ENCODE measurements at places on chromosomes 11 and 22.
A peak's percentile ranks its signal among the peaks of the same experiment; 100 is the strongest.

- DNase-seq: no peak
Measured at GRCh38 chr22:20569059-20570058, 61.9 kb downstream of the MED15 start.

DNA sequence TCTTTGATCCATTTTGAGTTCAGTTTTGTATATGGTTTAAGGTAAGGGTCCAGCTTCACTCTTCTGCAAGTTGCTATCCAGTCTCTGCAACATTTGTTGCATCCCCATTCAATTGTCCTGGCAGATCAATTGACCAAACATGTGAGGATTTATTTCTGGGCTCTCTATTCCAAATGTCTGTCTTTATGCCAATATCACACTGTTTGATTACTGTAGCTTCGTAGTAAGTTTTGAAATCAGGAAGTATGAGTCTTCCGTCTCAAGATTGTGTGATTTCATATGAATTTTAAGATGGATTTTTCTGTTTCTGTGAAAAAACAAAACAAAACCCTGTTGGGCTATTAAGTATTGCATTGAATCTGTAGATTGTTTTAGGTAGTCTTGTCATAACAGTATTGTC, 17.0 kb downstream of the APLP2 start:
- DNase-seq: no peak

DNA sequence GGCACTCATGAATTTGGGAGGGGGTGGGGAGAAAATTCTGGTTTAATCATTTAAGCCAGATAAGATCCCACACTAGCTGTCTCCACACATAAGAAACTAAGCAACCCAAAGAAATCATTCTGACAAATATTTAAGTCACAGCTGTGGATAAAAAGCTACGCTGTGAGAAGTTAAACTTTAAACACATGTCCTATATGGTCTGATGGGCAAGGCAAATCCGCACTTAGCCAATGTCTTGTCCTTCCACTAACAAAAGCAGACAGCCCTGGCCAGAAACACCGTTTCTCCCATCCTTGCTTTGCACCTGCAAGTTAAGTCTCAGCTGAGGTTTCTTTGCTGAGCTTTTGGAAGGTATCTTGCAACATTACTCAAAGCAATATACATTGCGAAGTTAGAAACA, 68.0 kb downstream of the ETS1 start:
- no peak for DNase-seq

- DNase-seq: peak; percentile 68
Measured at GRCh38 chr11:47254386-47254785, 3.4 kb upstream of the NR1H3 start.

DNA sequence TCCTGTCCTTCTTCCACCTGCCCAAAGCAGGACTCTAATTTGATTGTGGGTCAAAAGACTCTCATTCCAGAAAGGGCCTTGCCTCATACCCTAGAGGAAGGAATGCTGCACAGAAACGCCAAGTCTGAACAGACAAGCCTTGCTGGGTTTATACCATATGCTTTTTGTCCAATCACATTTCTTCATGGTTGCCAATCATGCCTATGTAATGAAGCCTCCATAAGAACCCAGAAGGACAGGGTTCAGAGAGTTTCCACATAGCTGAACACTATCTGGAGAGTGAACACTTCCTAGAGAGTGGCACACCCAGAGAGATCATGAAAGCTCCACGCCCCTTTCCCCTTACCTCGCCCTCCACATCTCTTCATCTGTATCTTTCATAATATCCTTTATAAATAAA, 4.8 kb upstream of the SAA2 start:
- DNase-seq: no peak

DNA sequence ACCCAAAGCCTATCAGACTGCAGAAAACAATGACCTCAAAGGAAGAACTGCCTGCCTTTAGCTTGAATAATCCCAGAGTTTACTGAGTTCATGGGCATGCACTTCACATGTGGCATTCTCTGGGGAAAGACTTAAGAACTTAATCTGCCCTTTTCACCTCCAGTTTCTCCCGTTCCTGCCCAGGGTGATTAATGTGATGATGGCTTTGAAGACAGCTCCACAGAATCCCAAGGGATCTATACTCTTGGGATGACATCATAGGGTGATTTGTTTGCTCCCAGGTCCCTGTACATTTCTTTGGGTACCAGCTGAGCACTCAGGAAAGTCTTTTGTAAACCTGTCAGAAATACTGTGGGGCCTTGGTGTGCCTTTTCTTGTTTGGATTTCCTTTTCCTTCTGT, 14.0 kb downstream of the FJX1 start:
- no peak for DNase-seq

DNA sequence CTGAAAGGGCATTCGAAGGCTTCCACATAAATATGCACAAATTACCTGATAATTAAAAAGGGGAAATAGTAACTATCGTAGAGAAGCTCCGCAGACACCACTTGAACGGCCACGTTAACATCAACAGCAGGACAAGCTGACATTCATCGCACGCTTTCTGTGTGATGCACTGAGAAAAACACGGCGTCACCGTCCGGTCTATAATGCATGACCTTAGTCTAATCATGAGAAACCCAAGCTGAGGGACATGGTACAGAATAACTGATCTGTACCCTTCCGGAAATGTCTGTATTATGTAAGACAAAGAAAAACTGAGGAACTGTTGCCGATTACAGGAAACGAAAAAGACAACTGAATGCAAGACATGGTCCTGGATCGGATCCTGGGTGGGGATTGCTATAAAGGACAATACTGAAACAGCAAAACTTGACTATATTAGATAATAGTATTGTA, 678 bp upstream of the RANGAP1 start:
- DNase-seq: peak; percentile 86

DNA sequence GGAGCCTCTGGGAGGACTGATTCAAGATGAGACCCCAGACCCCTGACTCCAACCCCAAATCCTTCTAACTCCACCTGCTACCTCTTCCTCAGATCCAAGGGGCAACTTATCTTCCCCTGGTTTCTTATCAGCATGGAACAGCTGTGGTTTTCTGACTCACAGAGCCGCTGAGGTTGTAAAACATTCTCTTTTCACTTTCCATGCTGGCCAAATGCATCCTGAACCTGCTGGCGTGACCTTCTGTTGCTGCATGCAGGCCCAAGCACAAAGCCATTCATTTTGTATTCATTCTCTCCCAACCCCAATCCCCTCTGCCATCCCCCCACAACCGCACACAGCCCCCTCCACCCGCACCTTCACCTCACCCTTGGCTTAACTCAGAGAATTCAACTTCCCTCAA, 70.3 kb downstream of the SEZ6L start:
- no peak for DNase-seq

- no peak for DNase-seq
Measured at GRCh38 chr22:39284142-39284980, 35.1 kb downstream of the RPL3 start.

DNA sequence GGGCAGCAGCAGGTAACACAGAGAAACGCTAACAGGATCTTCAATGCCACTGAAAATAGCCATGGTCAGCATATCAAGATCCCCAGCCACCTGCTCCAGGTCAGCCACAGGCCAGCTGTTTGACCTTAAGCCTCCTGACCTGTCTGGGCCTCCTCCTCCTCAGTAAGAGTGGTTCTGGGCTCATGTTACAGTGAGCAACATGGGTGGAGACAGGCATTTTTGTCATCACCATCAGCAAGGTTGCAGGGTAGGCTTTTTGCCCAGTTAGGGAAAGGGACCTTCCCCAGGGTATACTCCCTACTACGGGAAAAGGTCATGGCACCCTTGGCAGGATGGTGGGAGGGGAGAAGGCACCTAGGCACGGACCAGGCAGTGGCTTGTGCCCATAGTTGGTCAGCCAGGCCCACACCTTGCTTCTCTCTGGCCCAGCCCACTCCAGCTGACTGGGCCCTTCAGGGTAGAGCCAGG, 131.8 kb upstream of the PARVA start:
- DNase-seq: no peak

DNA sequence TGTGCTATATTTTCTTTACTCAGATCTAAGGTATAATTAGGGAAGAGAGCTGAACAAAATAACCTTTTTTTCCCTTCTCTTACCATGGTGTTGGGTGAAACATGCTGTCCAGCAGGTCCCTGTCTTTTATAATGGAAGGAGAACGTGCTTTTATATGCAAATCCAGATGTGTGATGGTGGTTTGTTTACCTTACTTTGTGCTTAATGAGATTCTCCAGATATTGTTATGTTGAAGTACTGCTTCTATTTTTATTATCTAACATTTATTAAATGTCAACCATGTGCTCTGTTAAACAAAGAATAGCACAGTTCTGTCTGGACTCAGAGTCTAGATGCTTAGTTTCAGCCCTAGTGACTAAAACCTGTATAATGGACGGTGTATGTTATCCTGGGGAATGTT, 10.1 kb upstream of the GRIK4 start:
- DNase-seq: no peak

- DNase-seq: no peak
Measured at GRCh38 chr11:100631316-100631715, 55.8 kb upstream of the ARHGAP42 start.

DNA sequence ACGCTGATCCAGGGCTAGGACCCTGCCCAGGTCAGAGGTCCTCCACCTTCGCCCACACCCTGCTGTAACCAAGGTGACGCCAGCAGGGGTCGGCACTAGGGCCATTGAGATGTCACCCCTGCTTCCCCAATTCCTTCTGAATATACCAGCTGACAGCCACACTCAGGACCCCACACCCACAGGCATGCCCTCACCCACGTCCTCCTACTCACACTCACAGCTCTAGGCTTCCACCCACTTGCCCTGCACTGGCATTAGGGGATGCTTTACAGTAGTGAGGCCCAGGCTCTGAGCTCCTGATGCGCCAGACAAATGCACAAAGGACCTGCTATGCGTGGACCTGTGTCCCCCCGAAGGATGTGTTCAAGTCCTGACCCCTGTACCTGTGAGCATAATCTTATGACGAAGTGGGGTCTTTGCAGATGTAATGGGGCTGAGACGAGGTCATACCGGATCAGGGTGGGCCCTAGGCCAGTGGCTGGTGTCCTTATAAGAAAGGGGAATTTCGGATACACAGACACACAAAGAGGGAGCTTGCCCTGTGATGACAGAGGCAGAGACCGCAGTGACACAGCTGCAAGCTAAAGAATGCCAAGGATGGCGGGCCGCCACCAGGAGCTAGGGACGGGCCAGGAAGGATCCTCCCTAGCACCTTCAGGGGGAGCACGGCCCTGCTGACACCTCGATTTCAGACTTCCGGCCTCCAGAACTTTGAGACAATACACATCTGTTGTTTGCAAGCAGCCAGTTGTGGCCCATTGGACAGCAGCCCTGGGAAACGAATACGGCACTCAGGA, 11.2 kb downstream of the WNT11 start:
- no peak for DNase-seq

GRCh38 chr11:70060611-70061293, 17.4 kb upstream of the ANO1 start:
- DNase-seq: no peak

DNA sequence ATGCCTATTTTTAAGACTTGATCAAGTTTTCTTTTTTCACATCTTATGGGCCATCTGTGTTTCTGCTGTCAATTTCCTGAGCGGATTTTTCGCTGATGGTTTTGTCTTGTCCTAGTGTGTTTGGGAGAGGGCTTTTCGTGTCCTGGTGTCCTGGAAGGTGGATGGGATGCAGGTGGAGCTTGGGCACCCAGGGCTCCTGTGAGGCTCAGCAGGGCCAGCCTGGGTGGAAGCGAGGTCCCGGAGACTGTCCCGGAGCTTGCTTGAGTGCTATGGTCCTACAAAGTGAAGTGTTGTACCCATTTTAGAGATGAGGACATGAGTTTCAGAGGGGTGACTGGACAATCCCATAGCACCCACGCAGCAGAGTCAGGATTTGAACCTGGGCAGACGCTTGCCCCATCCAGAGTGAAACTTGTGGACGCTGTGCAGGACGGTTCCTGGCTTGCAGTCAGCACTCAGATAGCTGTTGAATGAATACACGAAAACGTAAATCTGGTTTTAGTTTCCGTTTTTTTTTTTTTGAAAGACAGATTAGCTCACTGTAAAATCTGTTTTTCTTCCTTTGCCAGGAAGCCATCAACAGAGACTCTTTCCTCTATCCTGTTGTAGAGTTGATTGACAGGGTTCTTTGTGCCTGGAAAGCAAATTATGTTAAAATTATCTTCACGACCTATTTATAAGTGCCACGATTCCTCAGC, 64.1 kb downstream of the TBC1D22A start:
- no peak for DNase-seq

DNA sequence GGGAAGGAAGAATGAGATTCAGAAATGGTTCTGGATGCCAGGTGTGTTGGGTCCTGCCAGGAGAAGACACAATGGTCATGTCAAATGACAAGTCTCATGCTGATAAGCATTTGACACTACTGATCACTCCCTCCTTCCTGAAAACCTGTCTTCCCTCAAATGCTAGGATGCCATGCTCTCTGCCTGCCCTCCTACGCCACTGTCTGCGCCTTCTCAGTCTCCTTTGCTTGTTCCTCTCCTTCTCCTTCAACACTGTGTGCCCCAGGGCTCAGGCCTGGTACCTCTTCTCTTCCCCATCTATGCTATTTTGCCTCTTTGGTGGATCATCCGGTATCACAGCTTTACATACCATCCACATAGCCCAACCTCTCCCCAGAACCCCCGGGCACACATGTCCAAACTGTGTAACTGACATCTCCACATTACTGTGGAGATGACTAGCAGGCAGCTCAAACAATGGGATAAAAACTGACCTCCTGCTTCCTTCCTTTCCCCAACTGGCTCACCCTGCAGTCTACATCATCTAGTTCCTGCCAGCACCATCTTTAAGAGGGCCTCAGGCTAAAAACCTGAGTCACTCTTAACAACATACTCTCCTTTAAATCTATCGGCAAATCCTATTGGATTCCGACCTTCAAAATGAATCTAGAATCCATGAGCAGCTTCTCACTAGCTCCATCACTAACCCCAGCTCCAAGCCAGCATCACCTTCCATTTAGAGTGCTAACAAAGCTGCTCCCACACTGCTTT, 8.2 kb downstream of the AP1B1 start:
- no peak for DNase-seq

GRCh38 chr22:17872471-17872870, 98.2 kb upstream of the BID start:
- DNase-seq: no peak

GRCh38 chr11:106409671-106410070, 332.2 kb downstream of the AASDHPPT start:
- DNase-seq: no peak

GRCh38 chr11:36376888-36377758, 81.0 kb downstream of the PRR5L start:
- peak; percentile 52 for DNase-seq

DNA sequence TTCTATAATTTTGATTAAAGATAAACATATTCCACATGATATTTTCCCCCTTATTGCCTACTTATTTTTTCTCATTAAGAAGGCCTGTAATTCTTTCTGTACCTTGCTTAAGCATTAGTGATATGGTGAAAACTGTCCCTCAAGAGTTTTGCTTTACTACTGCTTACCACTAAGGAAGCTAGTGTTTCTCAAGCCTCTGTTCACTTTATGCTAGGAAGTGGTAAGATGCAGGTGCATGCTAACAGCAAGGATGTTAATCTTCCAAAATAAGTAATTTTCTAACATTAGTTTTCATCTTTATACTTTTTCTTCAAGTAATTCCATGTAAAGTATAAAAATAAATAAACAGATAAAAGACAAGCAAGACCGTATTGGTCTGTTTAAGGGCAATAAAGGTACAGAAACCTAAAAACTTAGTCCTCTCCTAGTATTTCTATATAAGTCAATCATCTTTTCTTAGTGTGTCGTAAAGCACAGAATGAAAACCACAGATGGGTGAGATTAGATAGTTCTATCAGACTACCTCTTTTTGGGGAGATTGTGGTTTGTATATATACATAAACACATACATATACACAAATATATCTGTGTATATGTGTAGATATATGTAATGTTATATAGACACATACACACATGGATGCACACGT, 731.0 kb upstream of the CNTN5 start:
- no peak for DNase-seq

GRCh38 chr11:100061006-100061405, 626.1 kb upstream of the ARHGAP42 start:
- DNase-seq: no peak

- DNase-seq: no peak
Measured at GRCh38 chr22:44164031-44164430, 16.7 kb upstream of the PARVG start.
